Left lobe of liver (tissue), 2 donors: ENCODE measurements at places on chromosomes 2 and 18. TPM values are rescaled to one million over a fixed set of nuclear protein-coding genes. Genes with fewer than 3 reads are reported as not detected.
A peak's percentile ranks its signal among the peaks of the same experiment; 100 is the strongest.

DNA sequence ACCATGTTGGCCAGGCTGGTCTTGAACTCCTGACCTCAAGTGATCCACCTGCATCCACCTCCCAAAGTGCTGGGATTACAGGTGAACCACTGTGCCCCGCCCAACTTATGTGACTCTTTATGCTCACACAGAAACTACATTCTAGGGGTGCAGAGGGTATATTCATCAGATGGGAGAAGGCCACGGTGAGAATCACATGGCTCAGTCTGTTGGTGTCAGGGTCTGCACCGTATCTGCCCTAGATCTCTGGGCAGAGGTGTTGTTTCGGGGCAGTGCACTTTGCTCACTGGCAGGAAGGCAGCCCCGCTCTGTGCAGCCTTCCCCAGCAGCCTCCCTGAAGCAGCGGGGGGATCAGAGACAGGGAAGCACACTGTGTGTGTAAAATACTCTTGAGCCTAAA, 76.4 kb downstream of the SH3RF3 start:
- peak; percentile 35 for DNase-seq

DNA sequence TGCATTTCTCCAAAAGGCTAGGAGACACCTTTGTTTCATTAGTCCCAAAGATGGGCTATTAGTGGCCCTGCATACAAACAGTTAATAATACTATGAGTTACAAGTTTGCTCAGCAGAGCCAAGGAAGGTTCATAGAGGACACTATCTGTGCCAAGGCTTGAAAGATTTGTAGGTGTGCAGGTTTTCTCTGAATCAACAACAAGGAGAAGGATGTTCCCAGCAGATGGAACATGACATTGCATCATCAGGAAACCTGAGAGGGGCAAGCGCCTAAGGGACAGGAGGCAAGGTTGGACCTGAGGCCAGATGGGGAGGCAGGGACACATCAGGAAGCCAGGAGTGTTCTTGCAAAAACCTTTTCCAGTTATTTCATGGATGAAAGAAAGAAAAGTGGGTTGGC, 35.4 kb upstream of the STK17B start:
- DNase-seq = no peak

DNA sequence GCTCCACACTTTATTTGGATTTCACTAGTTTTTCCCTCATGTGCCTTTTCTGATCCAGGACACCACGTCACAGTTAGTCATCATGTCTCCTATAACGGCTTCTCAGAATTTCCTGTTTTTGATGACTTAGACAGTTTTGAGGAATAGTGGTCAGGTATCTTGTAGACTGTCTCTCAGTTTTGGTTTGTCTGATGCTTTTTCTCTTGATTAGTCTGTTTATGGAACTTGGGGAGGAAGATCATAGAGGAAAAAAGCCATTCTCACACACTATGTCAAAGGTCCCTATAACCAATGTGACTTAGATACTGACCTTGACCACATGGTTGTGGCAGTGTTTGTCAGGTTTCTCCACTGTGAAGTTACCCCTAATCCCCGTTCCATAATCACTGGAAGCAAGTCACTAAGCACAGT, 89.0 kb downstream of the RAPH1 start:
- DNase-seq = no peak

EFR3B gene
- total RNA-seq = 0.30 TPM

C2orf72 gene
- 125 TPM for total RNA-seq

ZNF804A gene
- total RNA-seq = not detected

GRCh38 chr2:207165121-207166038, at the start of gene KLF7:
Gene KLF7, minus strand, starts transcription at chr2:207165948. Its CDS starts 380 bp downstream, at chr2:207165568.
- DNase-seq = peak; percentile 56

DNA sequence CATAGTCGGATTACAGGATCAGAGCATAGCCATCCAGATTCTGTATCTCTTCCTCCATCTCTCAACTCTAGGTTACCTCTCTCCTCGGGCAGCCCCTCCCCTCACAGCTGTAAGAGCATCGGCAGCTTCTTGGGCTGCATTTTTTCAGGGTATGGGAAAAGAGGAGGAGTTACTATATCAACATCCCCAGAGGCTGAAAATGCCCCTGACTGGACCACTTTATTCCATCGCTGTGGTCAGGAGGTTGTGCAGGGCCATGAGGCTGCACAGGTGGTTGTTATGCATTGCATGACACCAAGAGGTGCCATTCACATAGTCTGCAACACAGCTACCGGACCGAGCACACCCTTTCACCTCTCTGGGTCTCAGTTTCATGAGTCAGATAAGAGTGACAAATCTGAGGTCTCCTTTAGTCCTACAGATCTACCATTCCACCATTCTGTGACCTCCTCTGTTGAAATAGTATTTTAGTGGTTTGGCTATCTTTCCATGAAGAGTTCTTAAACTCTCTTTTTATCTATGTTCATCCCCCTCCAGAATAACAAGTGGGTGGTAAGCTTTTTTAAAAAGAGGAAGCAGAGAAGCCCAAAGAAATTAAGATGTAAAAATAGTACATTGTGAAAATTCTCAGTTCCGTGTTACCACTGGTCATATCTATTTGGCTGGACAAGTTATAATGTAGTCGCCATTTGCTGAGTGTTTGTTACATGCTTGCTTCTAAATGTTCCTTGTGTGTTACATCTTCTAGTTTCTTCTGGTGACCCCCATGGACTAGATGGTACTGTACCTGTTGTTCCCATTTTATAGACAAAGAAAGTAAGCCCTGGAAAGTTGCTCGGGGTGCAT, 56.6 kb upstream of the SLC1A4 start:
- DNase-seq = no peak

- DNase-seq = no peak
These were observed 249.3 kb upstream of the GULP1 start for GRCh38 chr2:188042412-188042811.

GRCh38 chr2:7835151-7835550, 846.7 kb upstream of the ID2 start:
- DNase-seq = no peak

- no peak for DNase-seq
These were observed 88.1 kb upstream of the PIEZO2 start for GRCh38 chr18:11237484-11237883.

CLHC1 gene
- 3.5 TPM for total RNA-seq

- no peak for DNase-seq
These were observed 6.8 kb downstream of the CYB5A start for GRCh38 chr18:74284980-74285355.

GRCh38 chr2:16168506-16169264, 228.3 kb downstream of the MYCN start:
- peak; percentile 31 for DNase-seq

SKOR2 gene
- not detected for total RNA-seq

- DNase-seq = no peak
These were observed 586.8 kb downstream of the DSC3 start for GRCh38 chr18:30455741-30456140.

REG3G gene
- 0.53 TPM for total RNA-seq

DNA sequence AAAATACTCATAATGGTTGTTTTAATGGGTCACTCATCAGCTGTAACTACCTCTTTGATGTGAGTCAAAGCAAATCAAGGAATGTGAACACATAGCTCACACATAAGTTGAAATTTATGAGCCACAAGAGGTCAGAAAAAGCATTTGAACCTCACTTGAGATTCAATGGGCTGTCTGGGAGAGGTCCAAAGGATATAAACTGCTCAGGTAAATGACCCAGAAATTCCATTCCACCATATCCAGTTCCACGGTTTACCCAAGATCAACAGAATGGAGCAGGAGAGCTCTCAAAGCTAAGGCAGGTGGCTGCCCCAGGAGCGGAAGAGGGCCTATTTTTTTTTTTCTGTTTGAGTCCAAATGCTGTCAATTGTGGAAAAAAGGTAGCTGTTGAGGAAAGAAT, 464.1 kb downstream of the TNS1 start:
- no peak for DNase-seq

CNTNAP5 gene
- total RNA-seq = not detected
